Right lung (tissue), 10 donors: ENCODE measurements at places on chromosomes 5 and 9. TPM values are rescaled to one million over a fixed set of nuclear protein-coding genes. Genes with fewer than 3 reads are reported as not detected.

GRCh38 chr9:92719028-92719647, 45.5 kb downstream of the BICD2 start:
- no peak for DNase-seq

DNA sequence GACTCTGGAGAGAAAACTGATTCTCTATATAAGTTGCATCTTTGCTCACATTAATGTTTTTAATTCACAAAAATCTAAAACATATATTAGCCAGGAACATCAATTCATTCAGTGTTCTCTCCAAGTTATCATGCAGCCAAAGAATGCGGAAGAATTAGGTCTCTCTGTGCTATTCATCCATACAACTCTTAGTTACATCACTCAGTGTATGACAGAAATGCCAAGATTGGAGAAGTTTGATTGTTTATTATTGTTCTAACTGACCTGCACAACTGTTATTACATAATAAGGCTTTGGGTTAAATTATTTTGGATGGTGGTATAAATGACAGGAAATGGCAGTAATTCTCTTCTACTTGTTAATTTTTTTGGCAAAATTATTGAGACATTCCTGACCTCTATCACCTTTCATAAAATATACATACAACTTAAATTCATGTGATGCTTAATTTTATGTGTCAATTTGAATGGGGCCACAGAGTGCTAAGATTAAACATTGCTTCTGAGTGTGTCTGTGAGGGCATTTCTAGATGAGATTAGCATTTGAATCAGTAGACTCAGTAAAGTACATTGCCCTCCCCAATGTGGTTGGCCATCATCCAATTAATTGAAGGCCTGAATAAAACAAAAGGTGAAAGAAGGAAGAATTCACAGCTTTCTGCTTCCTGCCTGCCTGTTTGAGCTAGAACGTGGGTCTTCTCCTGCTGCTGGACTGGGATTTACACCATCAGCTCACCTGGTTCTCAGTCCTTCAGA, 70.2 kb downstream of the NR2F1-AS1 start:
- no peak for DNase-seq

GRCh38 chr9:135516132-135516860, 4.9 kb upstream of the LCN1 start:
- no peak for DNase-seq

GRCh38 chr5:16137177-16137576, 42.4 kb downstream of the MARCHF11 start:
- DNase-seq, result no peak

CPLANE1 gene
- polyA plus RNA-seq, result 22.2 TPM

GRCh38 chr5:44365345-44365744, 23.9 kb downstream of the FGF10 start:
- no peak for DNase-seq

DNA sequence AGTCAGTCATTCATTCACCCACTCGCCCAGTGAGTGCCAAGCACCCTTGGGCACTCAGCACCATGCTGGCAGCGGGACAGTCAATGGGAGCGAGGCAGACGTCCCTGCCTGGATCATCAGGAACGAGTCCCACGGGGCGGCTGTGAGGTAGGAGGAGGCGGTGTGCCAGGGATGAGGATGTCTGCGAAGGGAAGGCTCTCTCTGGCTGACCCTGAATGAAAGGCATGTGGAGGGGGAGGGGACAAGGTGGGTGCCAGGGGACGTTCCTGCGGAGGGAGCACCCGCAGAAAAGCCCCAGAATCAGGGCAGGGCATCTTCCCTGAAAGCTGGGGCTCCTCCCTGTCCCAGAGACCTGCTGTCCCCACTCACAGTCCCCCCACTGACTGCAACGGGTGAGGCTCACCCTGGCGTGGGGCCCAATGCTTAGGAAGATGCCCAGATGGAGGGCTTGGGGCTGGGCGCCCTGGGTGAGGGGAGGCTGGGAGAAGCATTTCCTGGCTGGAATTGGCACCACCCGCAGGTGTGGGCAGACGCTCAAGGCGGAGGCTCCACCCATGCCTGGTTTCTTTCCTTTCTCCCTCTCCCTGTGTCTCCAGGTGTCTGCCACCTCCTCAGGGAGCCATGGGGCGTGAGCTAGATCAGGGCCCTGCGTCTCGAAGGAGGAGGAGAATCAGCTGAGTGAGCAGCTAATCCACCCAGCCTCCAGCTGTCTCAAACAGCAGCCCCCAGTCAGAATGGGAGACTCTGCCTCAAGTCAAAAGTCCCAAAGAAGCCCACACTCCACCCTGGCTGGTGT, 179.0 kb upstream of the PPP1R26 start:
- no peak for DNase-seq

MOCS2 gene
- 40.9 TPM for polyA plus RNA-seq

DNA sequence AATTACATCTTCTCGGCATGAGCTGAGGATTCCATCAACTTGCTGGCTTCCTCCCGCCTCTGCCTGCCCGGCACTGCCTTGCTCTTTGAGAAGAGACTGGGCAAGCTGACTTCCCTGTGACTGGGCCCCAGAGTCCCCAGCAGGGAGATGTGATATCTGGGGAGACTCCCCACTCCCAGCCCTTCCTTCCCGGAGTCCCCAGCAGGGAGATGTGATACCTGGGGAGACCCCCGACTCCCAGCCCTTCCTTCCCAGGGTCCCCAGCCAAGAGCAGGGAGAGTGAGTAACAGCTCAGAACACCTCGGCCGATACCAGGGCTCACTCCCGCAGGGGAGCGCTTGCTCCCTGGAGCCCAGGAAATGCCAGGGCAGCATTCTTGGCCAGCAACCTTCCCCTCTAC, 90.1 kb upstream of the NEURL1B start:
- DNase-seq, result no peak

- no peak for DNase-seq
Measured at GRCh38 chr5:161863259-161863658, 15.3 kb downstream of the GABRA1 start.

DRD1 gene
- polyA plus RNA-seq, result 0.06 TPM

DNA sequence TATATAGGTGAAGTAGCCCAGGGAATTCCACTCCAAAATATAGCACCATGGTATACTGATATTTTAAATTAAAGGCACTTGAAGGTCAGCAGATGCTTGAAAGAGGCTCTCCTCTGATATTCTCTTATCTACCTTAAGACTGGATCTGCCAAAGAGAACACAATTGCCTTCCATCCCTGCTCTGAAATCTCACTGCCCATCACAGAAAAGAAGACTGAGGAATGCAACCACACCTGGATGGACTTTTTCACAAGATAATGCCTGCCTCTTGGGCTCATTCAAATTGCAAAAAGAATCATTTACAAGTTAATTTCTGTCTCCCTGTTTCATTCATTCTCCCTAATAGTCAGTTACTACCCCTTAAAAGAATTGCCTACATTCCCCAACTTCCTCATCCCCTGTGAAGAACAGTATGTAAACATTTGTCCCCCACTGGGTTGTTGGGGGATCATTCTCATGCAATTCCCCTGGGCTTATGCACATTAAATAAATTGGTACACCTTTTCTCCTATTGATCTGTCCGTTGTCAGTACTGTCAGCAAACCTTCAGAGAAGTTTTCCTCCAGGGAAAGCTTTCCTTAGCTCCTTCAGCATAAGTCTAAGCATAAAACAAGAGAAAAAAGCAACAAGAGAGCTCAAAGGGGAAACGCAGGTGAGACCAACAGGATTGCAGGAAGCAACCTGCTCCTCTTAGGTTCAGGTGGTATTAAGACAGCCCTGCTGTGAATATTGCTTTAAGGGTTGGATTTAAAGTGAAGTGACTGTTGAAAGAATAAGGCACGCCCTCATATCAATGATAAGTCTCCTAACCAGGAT, 171.4 kb upstream of the SLC30A5 start:
- no peak for DNase-seq

DNA sequence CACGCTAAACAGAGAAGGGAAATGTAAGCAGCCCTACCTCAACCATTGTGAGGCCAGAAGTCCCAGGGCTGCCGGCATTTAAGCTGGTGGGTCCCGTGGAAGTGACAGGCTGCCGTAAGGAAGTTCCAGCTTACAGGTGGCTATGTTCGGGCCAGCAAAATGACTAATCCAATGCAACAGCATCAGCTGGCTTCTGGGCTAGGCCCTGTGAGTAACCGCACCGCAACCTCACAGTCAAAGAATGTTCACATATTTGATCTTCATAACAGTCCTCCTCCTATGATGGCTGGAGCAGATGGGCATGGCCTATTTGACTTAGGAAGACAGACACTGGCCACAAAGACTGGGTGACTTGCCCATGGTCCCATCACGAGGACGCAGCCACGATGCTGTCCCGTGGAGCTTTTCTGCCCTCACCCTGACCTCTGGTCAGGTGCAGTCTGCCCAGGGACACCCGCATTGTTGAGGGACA, 88.2 kb downstream of the LIFR start:
- DNase-seq, result no peak

DNA sequence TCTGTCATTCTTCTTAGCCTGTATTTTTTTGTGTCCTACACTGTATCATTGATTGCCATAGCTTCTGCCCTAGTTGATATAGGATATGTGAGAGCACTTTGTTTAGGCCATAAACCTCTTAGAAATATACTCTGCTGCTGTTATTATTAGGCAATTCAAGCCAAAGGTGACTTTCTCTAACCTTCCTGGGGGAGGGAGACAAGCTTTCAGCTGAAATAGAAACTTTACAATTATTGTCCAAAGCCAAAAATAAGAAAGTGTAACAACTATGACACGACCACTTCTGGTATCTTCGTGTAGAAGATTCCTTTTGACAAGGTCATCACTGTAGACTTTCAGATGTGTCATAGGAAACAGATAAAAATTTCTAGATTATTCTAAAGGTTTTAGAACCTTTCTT, 12.2 kb upstream of the CSNK1A1 start:
- no peak for DNase-seq

- DNase-seq, result no peak
Measured at GRCh38 chr9:115034801-115035200, 83.2 kb downstream of the TNC start.

DNA sequence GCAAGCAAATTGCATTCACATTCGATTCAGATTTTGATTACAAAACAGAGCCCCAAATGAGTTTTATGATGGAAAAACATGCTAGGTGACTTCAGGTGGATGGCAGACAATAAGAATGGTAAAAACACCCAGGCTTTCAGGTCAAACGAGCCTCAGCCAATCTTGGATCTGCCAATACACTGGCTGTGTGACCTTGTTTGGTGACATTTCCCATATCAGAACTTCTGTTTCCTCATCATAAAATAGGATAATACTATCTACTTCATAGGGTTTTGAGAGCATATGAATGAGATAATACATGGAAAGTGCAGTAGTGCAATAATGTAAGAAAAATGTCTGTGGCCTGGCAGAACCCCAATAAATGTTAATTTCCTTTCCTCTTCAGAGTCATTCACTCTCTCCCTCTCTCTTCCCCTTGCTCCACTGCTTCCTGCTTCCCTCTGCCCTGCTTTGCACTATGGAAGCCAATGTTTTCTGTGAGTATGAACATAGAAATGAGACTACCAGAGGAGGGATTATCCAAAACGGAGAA, 54.7 kb downstream of the SH3RF2 start:
- DNase-seq, result no peak

- DNase-seq, result no peak
Measured at GRCh38 chr5:98776066-98776705, 2.7 kb downstream of the RGMB start.

GRCh38 chr9:86142973-86143372, 43.6 kb upstream of the GOLM1 start:
- DNase-seq, result no peak

- no peak for DNase-seq
Measured at GRCh38 chr5:9013147-9013546, 532.7 kb downstream of the SEMA5A start.

SH3TC2 gene
- polyA plus RNA-seq, result 1.4 TPM

ADAMTS6 gene
- 24.4 TPM for polyA plus RNA-seq

- DNase-seq, result no peak
Measured at GRCh38 chr5:33010846-33011245, 299.7 kb downstream of the NPR3 start.

- DNase-seq, result no peak
Measured at GRCh38 chr5:133480366-133480765, 132.0 kb downstream of the FSTL4 start.

GRCh38 chr5:36839489-36840476, 36.8 kb upstream of the NIPBL start:
- DNase-seq, result no peak

- no peak for DNase-seq
Measured at GRCh38 chr5:149799119-149799623, 69.1 kb downstream of the PPARGC1B start.

GRCh38 chr5:128253161-128253560, 169.6 kb downstream of the SLC12A2 start:
- no peak for DNase-seq

- no peak for DNase-seq
Measured at GRCh38 chr5:142618130-142618523, 67.8 kb downstream of the FGF1 start.

ARL14EPL gene
- polyA plus RNA-seq, result not detected

GRCh38 chr5:36877667-36878391, 1.3 kb downstream of the NIPBL start:
- DNase-seq, result no peak

EPB41L4B gene
- 11.7 TPM for polyA plus RNA-seq

DNA sequence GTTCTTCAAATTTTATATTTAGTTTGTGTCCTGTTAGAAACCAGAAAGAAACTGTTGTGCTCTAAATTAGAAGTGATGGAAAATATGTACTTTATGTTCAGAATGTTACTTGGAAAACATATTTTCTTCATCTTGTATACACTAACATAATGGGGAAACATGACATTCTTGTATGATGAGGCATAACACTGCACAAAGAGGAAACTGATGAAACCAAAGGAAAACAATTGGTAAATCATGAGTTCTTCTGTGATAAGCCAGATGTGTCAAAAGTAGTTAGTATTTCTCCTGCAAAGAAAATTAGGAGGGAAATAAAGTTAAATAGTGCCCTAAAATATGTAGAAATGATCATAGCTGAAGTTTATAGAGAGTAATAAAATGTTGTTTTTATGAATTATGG, 111.1 kb upstream of the FBN2 start:
- no peak for DNase-seq

DNA sequence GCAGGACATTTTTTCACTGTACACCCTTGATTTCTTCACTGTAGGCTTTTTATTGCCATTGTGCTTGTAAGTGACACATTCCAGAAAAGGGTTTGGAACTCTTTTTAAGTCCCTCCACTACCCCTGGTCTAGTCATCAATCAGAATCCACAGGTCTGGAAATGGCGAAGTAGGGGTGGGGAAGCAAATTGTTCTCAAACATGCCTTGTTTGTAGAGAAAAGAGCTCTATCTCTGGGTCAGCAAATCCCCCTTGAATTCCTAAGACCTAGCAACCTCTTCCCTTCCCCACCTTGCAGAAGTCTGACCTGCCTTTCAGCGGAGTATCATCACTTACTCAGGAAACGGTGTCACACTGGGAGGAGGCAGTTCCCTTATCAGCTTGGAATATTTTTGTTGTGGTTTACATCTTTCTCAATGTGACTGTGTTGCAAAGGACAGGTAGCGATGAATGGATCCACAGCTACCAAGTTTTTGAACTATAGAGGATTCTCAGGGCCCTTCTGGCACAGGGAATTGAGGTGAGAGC, 3.2 kb downstream of the SH3RF2 start:
- DNase-seq, result no peak

DNA sequence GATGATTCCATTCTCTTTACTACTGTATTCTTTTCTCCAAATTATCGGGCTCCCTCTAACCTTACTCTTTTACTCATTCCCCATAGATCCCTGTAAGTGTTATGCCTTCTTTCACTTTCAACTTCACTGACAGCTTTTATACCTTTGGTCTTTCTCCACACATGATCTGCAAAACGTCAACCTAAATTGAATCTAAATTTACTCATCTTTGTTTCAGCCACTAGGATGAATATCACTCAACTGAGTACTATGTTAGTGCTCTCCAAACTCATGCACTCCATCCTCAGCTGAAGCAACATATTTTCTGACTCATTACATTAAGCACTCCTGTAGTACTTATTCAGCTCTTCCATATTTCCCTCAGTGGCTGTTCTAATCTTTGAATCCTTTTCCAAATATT, 133.4 kb downstream of the ADAMTS19 start:
- no peak for DNase-seq

- no peak for DNase-seq
Measured at GRCh38 chr9:114250648-114251047, 72.2 kb upstream of the ORM1 start.
